ENCODE measurements at places on chromosomes 1 and 21. TPM values are rescaled to one million over a fixed set of nuclear protein-coding genes. Genes with fewer than 3 reads are reported as not detected.

The EFNA3 gene
- 5.7 TPM for total RNA-seq

The KIF1B gene
- total RNA-seq = 13.8 TPM

The DMRTA2 gene
- total RNA-seq = not detected

The PEX10 gene
- 11.7 TPM for total RNA-seq

The ZFP69B gene
- total RNA-seq = 8.0 TPM

The C1orf94 gene
- total RNA-seq = not detected

The KRTAP19-1 gene
- not detected for total RNA-seq

The REG4 gene
- total RNA-seq = 0.37 TPM

The LIPI gene
- not detected for total RNA-seq

The NOC2L gene
- total RNA-seq = 46.6 TPM

The TMCC2 gene
- 2.6 TPM for total RNA-seq

The LRRC39 gene
- 1.0 TPM for total RNA-seq

The C1orf56 gene
- total RNA-seq = 0.89 TPM

The UBL4B gene
- not detected for total RNA-seq

The RASSF5 gene
- 240 TPM for total RNA-seq

The TMEM82 gene
- total RNA-seq = not detected

The TMOD4 gene
- total RNA-seq = 4.4 TPM

The MAST2 gene
- total RNA-seq = 5.5 TPM

The S100A3 gene
- not detected for total RNA-seq

The PRR9 gene
- total RNA-seq = not detected

The NBPF4 gene
- total RNA-seq = not detected

The F13B gene
- total RNA-seq = not detected

The ARHGEF16 gene
- not detected for total RNA-seq

The E2F2 gene
- total RNA-seq = 0.14 TPM

The PTGER3 gene
- not detected for total RNA-seq

The CLEC20A gene
- not detected for total RNA-seq

The CASQ2 gene
- total RNA-seq = not detected

The KRTAP11-1 gene
- not detected for total RNA-seq

The ABCA4 gene
- total RNA-seq = not detected

The RGS4 gene
- not detected for total RNA-seq

The DDI2 gene
- total RNA-seq = 46.8 TPM

The HSD11B1 gene
- not detected for total RNA-seq

The KCND3 gene
- total RNA-seq = not detected

The SAMD11 gene
- total RNA-seq = not detected

The CFHR4 gene
- total RNA-seq = not detected

All from naive thymus-derived CD4-positive, alpha-beta T cell (primary cell).